Activated CD4-positive, alpha-beta T cell treated with anti-CD3 and anti-CD28 coated beads, Interleukin-2, amount 10 ng/mL, durations not matched to agents 7 days and 5 days (primary cell): ENCODE measurements at places on chromosomes 2 and 18.

GRCh38 chr18:79962835-79963657, 1.4 kb upstream of the HSBP1L1 start:
- peak; percentile 22 for DNase-seq
- H3K4me3 ChIP-seq = peak overlapping the region; percentile 14
- H3K27me3 ChIP-seq = no peaks in the 10 kb centered on the region
- H3K27ac ChIP-seq = peak overlapping the region; percentile 71
- H3K4me1 ChIP-seq = peaks cover 50% of the 10 kb centered on the region

DNA sequence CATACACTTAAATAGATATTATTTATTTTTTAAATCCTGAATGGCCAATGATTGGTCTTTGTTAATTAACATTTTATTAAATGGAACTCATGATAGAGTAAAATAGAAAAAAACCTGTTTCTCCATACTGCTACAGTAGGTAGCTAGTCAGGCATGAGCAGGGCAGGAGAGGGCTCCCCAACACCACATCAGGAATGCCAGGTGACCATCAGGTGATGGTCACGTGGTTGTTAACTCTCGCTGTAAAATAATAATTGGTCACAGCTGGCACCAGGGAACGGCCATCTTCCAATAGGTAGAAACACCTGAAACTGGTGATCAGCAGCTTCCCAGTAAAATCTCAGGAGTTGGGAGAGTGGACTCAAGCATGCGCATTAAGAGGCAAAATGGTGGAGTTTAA, 172.2 kb downstream of the MEIS1 start:
- H3K4me3 ChIP-seq = no peak overlapping the region
- no peaks in the 10 kb centered on the region for H3K36me3 ChIP-seq
- H3K27ac ChIP-seq = no peak overlapping the region
- DNase-seq = no peak

DNA sequence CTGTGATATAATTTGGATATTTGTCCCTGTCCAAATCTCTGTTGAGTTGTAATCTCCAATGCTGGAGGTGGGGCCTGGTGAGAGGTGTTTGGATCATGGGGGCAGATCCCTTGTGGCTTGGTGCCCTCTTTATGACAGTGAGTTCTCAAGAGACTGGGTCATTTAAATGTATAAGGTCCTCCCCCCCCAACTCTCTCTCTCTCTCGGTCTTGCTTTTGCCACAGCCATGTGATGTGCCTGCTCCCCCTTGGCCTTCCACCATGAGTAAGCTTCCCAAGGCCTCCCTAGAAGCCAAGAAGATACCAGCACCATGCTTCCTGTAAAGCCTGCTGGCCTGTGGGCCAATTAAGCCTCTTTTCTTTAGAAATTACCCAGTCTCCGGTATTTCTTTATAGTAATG, 58.6 kb downstream of the FN1 start:
- DNase-seq = no peak
- H3K36me3 ChIP-seq = peaks cover 16% of the 10 kb centered on the region
- no peaks in the 10 kb centered on the region for H3K4me1 ChIP-seq
- no peaks in the 10 kb centered on the region for H3K27me3 ChIP-seq
- H3K4me3 ChIP-seq = no peak overlapping the region

DNA sequence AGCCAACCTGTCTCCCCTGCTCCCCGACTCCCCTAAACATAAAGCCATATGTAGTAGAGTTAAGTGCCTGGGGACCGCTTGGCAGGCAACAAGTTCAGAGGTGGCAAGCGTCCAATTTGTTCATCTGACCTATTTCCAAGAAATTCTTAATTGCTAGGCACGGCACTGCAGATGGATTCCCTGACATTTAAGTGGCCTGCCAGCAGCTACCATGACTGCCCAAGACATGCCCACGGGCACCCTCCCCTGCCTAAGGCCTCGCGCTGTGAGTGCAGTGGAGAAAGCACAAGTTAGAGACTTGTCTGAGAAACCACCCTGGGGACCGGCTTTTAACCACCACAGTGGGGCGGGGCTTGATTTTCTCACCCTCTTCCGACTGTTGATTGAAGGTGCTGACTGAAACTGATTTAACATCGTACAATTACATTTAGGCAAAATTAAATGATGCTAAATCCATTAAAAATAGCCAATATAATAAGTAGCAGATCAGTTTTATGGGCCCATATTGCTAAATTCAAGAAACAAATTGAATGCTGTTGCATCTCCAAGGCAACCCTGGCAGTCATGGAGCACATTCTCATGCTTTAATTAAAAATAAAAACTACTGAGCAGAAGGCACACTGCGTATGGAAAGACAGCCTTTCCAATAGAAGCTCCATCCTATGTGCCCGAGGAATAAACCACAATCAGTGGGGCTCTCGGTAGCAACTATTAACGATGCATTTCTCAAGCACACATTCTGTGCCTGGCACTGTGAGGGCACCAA, 163.6 kb upstream of the ACAA2 start:
- no peak for DNase-seq
- H3K4me3 ChIP-seq = no peak overlapping the region
- H3K27me3 ChIP-seq = peaks cover 5% of the 10 kb centered on the region
- no peak overlapping the region for H3K27ac ChIP-seq
- no peaks in the 10 kb centered on the region for H3K4me1 ChIP-seq

GRCh38 chr2:73297151-73297559, 3.8 kb upstream of the EGR4 start:
- no peak for DNase-seq
- H3K4me3 ChIP-seq = no peak overlapping the region
- H3K4me1 ChIP-seq = peaks cover 5% of the 10 kb centered on the region

DNA sequence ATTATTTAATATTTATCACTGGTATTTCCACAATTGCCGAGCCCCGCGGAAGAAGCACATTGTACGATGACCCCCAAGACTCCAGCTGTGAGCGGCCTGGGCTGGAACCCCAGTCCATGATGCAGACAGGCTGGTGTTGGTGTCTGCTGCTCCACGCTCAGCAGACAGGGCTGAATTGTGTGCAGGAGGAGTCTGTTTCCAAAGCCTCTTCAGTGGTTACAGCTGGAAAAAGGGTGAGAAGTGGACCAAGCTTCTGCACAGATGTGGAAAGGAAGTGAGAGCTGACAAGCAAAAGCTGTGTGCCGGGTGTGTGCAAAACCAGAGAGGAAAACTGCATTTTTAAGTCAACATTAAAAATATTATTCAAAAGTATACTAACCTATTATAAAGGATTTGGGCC, 500.4 kb downstream of the GALR1 start:
- H3K36me3 ChIP-seq = no peaks in the 10 kb centered on the region
- no peak overlapping the region for H3K27ac ChIP-seq
- no peak overlapping the region for H3K4me3 ChIP-seq
- DNase-seq = no peak
- H3K4me1 ChIP-seq = no peaks in the 10 kb centered on the region

- peaks cover 4% of the 10 kb centered on the region for H3K36me3 ChIP-seq
- no peak overlapping the region for H3K4me3 ChIP-seq
- no peaks in the 10 kb centered on the region for H3K4me1 ChIP-seq
- DNase-seq = no peak
- no peak overlapping the region for H3K27ac ChIP-seq
These were observed 2.1 kb upstream of the KCNJ3 start for GRCh38 chr2:154696369-154696768.

DNA sequence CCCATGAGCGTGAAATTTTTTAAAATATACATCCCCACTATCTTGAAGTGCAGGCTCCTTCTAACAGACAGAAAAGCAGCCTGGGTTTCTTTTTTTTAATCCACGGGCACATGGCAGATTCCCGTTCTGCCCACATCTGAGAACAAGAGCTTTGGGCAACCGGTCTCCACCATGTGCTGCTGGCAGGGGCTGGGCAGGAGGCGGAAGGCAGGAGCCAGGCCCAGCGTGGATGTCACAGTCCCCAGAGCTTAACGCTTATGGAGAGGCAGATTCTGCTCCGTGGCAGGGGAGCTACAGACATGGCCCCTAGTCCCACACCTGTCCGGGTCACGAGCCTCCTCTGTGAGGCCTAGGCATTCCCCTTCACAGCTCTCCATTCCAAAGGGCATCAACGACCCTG, 503.0 kb upstream of the MYT1L start:
- H3K36me3 ChIP-seq = no peaks in the 10 kb centered on the region
- no peak for DNase-seq
- H3K4me3 ChIP-seq = no peak overlapping the region
- H3K27me3 ChIP-seq = no peaks in the 10 kb centered on the region
- no peaks in the 10 kb centered on the region for H3K4me1 ChIP-seq

- H3K4me1 ChIP-seq = peaks cover 7% of the 10 kb centered on the region
- no peaks in the 10 kb centered on the region for H3K36me3 ChIP-seq
- H3K27me3 ChIP-seq = peaks cover 2% of the 10 kb centered on the region
These were observed 195.3 kb upstream of the HS6ST1 start for GRCh38 chr2:128513961-128514283.

- H3K36me3 ChIP-seq = peaks cover 4% of the 10 kb centered on the region
- H3K4me1 ChIP-seq = peaks cover 3% of the 10 kb centered on the region
- no peak for DNase-seq
- H3K4me3 ChIP-seq = no peak overlapping the region
These were observed 18.0 kb upstream of the KLHL23 start for GRCh38 chr2:169715379-169716237.

GRCh38 chr2:74345272-74345943, 2.2 kb upstream of the SLC4A5 start:
- DNase-seq = no peak
- no peak overlapping the region for H3K27ac ChIP-seq
- no peak overlapping the region for H3K4me3 ChIP-seq
- no peaks in the 10 kb centered on the region for H3K4me1 ChIP-seq

DNA sequence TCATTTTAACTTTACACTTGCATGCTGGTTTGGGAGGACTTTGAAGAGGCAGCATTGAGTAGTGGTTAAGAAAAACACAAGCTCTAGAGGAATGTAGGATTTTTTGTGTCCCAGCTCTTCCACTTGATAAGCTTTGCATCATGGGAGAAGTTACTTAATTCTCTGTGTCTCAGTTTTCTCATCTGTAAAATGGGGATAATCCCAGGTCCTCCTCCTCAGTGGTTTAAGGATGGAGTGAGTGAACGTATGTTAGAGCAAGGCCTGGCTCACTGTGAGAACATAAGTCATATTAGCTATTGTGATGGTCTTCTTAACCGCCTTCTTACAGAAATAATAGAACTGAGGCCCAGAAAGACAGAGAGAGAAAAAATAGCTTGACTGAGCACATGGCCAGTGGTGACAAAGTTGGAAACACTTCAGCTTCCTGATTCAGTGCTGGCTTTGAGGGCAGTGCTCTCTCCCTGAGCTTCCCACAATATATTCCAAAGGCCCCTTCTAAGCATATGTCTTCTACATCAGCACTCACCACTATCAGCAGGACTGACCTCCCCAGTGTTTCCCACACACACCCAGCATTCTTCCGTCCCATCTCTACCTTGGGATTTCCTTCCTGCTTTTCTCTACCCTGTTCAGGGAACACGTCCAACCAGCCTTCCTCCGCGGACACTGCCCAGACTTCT, 214.9 kb upstream of the TNP1 start:
- H3K4me3 ChIP-seq = no peak overlapping the region
- H3K27ac ChIP-seq = no peak overlapping the region
- no peaks in the 10 kb centered on the region for H3K36me3 ChIP-seq
- DNase-seq = no peak

DNA sequence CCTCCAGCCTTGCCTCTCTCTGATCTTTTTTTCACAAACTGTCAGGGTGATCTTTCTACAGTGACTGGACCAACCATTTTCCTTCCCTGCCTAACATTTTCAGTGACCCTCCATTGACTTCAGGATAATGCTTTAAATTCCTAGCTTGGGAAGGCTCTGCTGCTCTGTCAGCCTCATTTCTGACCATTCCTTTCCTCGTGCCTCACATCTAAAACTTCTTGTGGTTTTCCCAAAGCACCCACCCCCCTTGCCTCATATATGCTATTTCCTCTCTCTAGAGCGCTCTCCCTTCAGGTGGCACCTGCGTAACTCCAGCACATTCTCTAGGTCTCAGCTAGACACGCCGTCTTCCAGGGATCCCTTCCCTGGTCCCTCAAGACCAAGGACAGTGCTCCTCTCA, 37.2 kb downstream of the DRC1 start:
- no peak for DNase-seq
- H3K27ac ChIP-seq = no peak overlapping the region
- H3K4me1 ChIP-seq = no peaks in the 10 kb centered on the region
- peaks cover 10% of the 10 kb centered on the region for H3K27me3 ChIP-seq

GRCh38 chr2:51553476-51553875, 521.5 kb upstream of the NRXN1 start:
- H3K4me1 ChIP-seq = no peaks in the 10 kb centered on the region
- no peak for DNase-seq
- no peaks in the 10 kb centered on the region for H3K27me3 ChIP-seq
- H3K4me3 ChIP-seq = no peak overlapping the region
- H3K36me3 ChIP-seq = no peaks in the 10 kb centered on the region
